RKO (cell line): ENCODE measurements at places on chromosomes 5 and 9.

GRCh38 chr9:79524266-79524665 lies 47.5 kb upstream of the TLE4 start:
- no peak for DNase-seq

- peak; percentile 42 for DNase-seq
These were observed 24.7 kb downstream of the PSIP1 start for GRCh38 chr9:15485836-15486666.

- no peak for DNase-seq
These were observed 10.4 kb downstream of the LRRC8A start for GRCh38 chr9:128892221-128892921.

- no peak for DNase-seq
These were observed 111.1 kb downstream of the WNK2 start for GRCh38 chr9:93295031-93295430.

DNA sequence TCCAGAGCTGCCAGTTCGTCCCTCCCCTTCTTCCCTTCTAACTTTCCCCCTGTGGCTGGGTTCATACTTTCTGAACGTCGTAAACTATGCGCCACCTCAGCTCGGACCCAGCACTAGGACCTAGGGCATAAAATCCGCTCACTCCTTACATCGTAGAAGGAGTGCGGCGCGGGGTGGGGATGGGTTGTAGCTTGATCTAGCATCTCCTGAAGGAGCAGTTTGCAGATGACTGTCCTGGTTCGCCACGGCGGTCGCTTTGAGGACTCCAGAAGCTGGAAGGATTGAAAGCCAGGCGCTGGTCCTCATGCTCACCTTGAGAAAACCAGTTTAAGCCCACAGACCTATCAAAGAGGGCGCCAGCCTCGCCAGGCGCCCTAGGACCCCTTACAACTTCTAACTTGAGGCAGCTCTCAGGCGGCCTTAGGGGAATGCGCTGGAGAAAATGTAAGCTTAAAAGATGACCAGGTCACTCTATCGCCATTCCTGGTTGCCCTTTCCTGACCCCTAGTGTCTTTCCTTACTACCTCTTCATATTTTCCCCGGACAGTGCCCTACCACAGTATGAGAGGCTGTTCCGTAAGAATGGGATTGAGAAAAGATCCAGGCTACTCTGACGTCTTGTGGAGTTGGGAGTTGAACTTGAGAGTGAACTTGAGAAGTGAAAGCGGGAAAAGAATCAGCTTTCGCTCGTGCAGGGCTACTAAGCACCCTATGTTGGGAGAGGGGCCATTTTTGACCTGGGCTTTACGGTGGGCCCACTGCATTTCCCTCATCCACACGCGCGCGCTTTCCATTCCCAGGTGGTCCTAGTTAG lies 2.8 kb downstream of the RORB start:
- DNase-seq, result no peak
